Hypothalamus (tissue), 51 donors: ENCODE measurements at places on chromosomes 13 and 19.

DNA sequence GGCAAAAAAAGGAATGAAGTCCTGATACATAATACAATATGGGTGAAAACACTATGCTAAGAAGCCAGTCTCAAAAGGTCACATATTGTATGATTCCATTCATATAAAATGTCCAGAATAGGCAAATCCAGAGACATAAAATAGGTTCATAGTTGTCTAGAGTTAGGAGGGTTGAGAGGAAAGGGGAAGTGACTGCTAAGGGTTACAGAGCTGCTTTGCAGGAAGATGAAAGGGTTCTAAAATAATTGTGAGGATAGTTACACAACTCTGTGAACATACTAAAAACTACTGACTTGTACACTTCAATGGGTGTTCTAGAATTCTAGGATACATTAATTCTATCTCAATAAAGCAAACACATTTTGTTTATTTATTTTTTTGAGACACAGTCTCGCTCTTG, 25.7 kb downstream of the CAB39L start:
- no peak for DNase-seq

DNA sequence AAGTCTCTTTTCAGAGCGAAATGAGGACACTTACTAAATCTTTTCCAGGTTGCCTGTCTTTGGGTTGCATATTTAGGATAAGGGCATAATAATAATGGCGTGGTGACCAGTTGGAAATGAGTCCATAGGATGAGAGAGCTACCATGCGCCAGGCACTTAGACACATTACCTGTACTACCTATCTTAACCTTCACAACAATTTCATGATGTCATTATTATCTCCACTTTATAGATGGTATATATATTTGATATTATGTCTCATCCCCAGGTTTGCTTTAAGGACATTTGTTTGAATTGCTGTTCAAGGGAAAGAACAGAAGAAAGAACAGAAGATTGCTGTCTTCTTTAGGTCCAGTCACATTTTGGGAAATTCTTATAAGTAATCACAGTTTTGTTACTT, 182.0 kb upstream of the STARD13 start:
- no peak for DNase-seq

- no peak for DNase-seq
Measured at GRCh38 chr19:56347163-56347778, 32.6 kb upstream of the ZSCAN5A start.

GRCh38 chr13:21657538-21657937, 13.3 kb upstream of the FGF9 start:
- no peak for DNase-seq

- DNase-seq = no peak
Measured at GRCh38 chr13:73696271-73696670, 437.9 kb downstream of the KLF12 start.

DNA sequence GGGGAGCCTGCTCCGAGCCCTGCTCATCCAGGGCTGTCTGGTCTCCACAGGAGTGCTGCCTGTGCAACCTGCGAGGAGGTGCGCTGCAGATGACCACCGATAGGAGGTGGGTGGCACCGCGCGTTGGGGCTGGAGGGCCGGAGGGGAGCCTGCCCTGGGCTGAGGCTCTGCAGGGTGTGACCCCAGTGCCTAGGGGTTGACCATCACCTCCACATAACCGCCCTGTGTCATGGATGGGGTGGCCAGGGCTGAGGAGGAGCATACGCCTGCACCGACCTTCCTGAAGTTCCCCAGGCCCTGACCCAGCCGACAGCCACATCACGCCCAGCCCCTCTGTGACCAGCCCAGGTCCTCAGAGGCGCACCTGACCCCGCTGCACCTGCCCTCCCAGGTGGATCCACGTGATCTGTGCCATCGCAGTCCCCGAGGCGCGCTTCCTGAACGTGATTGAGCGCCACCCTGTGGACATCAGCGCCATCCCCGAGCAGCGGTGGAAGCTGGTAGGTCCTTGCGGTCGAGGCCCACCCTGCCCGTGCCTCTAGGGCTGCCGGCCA, 168.7 kb downstream of the KDM4B start:
- no peak for DNase-seq

- DNase-seq = no peak
Measured at GRCh38 chr13:110023729-110024644, 237.6 kb upstream of the IRS2 start.

GRCh38 chr19:34959021-34959420, 5.0 kb downstream of the ZNF792 start:
- DNase-seq = no peak

DNA sequence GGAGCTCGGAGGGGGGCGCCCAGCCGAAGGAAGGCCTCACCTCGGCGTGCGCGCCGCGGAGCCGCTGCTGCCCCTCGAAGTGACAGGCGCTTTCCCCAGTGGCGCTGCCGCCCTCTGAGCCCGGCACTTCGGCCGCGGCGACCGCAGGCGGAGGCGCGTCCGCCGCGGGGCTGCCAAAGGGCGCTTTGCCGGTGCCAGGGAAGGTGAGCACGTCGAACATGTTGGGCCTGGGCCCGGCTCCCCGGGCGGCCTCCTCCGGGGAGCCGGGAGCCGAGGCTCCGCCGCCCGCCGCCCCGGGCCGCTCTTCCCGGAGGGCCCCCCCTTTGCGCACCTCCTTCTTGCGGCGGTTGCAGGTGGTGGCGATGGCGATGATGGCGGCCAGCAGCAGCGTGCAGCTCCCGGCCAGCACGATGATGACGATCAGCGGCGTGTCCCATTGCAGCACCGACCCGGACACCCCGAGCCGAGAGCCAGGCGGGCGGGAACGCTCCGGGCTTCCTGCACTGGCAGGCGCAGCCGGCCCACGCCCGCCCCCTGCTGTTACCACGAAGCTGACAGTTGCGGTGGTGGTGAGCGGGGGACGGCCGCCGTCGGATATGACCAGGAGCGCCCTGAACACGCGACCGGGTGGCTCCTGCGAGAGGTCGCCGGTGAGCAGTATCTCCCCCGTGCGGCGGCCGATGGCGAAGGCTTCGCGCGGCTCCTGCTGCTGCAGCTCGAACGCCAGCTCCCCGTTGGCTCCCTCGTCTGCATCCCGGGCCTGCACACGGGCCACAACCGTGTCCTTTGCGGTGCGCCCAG, 2.5 kb downstream of the PCDH8 start:
- DNase-seq = peak; percentile 17

GRCh38 chr13:111589992-111590391, 269.6 kb downstream of the TEX29 start:
- no peak for DNase-seq

DNA sequence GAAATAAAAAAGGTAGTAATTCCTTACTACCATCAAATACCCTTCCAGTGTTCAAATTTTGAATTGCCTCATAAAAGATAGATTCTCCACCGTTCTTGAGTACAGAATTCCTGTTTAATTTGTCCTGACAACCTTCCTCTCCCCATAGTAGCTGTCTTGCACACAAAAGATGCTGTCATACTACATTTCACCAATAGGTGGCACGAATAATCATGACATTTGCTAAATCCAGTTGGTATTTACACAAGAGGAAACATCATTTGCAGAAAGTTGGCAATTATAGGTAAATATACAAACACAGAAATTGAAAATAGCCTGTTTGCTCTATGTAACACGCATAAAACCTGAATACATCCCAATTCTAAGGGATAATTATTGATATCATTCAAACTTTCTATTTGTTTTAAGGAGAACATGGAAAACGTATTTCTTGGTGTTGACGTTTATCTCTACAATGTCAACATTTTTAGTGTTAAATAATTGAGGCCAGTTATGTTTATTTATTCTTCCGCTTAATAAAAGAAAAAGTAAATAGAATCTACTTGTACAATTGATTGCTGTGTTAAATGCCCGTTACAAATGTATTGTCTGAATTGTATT, 58.3 kb upstream of the CLDN10 start:
- no peak for DNase-seq

DNA sequence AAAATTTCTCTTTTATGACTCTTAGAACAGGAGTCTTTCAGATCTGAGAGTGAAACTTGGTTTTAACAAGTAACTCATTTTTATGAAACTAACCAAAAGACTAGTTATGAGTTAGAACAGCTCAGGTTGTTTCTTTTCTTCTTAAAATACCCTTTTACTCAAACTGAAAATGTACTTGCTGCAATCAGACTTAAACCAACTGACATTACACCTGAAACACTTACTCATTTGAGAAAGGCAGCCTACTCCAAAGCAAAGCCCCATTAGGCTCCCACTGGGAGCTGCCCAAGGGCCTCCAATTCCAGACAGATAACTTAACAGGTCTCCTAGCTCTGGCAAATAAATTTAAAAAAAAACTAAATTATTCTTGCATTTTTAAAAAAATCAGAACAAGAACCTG, 3.6 kb downstream of the FOXO1 start:
- DNase-seq = no peak

GRCh38 chr19:8302357-8302691, 5.8 kb downstream of the CD320 start:
- DNase-seq = no peak

- DNase-seq = no peak
Measured at GRCh38 chr13:72970301-72970880, 88.4 kb upstream of the KLF5 start.

- no peak for DNase-seq
Measured at GRCh38 chr13:89287381-89287780, 1616.2 kb downstream of the SLITRK5 start.

DNA sequence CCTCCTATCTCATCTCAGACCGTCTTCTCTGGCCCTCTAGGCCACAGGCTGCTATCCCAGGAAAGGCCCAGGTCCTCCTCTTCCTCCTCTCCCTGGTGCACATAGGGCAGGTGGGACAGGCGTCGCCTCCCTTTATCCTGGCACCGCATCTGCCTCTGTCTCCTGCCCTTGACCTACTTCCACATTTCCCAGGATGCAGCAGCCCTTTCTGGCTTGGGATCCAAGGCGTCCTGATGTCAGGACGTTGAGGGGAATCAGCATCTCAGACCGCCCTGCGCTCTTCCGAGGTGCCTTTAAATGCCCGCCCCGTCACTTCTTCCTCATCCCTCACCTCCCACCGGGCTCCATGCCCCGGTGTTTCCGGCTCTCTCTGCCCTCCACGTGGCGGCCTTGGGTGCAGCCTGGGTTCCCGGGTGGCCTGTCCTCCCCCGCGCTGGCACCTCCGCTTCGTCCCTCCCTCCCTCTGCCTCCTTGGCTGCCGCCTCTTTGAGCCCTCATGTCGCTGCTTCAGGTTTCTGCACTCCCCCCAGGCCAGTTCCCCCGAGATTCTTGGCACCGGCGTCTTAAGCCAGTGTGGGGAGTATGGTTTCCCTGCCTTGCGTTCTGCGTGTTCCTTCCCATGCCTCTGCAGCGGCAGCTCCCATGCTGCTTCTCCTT, 66.3 kb downstream of the KDM4B start:
- DNase-seq = no peak

- peak; percentile 5 for DNase-seq
Measured at GRCh38 chr13:112583592-112584277, 4.2 kb downstream of the TUBGCP3 start.

DNA sequence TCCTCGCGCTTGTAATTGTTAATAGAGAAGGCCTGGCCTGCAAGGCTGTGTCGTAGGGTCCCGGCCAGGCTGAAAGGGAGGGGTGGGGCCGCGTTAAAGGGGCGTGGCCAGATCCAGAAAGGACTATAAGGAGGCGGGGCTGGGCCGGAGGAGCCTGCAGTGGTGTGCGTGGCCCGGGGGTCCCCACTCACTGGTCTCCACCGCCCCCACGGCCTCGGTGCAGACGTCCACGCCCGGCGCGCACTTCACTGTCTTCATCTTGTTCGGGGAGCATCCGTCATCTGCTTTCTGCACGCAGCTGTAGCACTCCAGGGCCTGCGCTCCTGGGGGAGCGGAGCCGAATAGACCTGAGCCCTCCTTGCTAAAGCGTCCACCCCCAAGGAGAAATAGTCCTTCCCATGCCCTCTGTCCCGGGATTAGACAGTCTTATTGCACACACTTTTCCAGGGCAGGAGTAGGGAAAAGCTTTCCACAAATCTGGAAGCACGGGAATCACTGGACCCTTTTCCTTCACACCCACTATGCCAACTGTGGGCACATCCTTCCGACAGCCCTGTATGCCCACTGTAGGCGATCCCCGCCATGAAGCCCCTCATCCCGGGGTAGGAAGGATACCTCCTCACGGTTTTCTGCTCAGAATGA, 1.2 kb downstream of the LYPD3 start:
- DNase-seq = peak; percentile 62

DNA sequence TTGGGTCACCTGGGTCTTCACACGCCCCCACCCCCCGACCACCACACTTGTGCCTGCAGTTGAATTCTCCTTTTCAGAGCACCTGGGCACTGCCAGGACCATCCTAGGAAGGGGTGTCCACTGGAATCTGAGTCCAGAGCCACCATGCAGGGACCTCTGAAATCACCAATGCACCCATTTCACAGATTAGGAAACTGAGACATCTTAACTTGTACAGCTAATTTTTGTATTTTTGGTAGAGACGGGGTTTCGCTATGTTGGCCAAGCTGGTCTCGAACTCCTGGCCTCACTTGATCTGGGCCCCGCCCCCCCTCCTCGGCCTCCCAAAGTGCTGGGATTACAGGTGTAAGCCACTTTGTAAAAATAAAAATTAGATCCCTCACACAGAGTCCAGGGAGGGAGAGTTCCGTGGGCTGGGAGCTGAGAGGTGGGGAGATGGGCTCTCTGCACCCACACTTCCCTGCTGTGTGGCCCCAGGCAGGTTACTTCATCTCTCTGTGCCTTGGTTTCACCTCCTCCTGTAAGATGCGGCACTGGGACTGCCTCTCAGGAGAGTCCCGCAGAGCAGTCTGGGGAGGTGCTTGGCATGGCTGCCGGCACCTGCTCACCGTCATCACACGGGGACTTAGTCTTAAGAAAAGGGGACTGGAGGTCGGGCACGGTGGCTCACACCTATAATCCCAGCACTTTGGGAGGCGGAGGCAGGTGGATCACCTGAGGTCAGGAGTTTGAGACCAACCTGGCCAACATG, 45.9 kb upstream of the C19orf12 start:
- DNase-seq = no peak

- DNase-seq = no peak
Measured at GRCh38 chr19:19304186-19304965, 15.9 kb downstream of the SUGP1 start.

DNA sequence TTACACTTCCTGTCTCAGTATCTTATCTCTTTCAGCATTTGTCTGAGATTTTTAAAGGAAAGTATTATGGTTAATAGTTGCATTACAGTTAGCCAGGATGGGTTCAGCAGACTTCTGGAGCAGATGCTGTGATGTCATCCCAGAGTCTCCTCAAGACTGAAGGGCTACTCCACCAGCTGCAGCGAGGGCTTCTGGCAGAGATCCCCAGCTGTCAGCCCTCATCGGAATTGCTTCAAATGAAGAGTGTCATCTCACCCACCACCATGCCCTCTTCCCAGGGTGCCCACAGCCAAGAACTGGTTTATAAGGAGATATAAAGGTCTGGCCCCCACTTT, 84.4 kb downstream of the FAM216B start:
- DNase-seq = no peak

DNA sequence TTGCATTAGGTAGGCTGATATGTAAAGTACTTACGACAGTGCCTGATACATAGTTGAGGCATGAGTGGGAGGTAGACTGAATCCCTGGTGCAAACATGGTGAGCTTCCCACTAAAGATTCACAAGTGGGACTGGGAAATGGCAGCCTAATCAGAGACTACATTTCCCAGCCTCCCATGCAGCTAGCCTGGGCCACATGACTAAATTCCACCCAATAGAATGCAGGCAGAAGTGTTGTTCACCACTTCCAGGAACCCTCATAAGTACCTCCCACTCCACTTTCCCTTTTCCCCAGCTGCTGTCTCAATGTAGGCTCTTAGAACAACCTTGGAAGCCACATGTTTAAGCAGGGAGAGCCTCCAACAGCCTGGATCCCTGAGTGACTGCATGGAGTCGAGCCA, 104.9 kb downstream of the CACNA1A start:
- DNase-seq = no peak
